ENCODE measurements at places on chromosomes 6 and 20.

DNA sequence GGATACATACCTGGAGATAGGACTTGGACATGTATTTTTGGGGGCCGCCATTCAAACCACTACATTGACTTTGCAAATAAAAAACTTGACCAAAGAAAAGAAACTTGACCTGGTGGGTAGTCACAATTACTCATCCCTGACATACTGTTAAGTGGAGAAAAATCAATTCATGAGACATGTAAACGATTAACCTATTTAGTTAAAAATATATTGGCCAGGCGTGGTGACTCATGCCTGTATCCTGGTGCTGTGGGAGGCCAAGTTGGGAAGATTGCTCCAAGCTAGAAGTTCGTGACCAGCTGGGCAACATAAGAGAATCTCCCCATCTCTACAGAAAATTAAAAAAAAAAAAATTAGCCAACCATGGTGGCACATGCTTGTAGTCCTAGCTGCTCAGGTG is 2.5 kb upstream of the SRSF12 start:
- DNase-seq, result no peak

- DNase-seq, result no peak
These were observed 21.9 kb upstream of the CD2AP start for GRCh38 chr6:47455533-47456209.

DNA sequence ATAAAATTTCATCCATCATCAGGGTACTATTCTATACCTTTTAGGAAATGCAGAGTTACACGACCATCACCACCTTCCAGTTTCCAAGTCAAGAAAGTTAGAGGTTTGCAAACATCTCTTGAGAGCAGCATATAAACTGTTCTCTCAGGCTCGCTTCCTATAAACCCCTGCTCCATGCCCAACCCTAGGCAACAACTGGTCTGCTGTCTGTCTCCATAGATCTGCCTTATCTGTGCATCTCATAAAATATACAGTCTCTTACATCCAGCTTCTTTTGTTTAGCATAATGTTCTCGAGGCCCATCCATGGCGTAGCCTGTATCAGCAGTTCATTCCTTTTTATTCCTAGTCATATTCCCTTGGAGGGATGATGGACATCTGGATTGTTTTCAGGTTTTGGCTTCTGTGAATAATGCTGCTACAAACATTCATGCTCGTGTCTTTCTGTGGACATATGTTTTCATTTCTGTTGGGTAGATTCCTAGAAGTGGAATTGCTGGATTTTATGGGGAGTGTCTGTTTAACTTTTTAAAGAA is 6.1 kb downstream of the PTPRT start:
- DNase-seq, result no peak

DNA sequence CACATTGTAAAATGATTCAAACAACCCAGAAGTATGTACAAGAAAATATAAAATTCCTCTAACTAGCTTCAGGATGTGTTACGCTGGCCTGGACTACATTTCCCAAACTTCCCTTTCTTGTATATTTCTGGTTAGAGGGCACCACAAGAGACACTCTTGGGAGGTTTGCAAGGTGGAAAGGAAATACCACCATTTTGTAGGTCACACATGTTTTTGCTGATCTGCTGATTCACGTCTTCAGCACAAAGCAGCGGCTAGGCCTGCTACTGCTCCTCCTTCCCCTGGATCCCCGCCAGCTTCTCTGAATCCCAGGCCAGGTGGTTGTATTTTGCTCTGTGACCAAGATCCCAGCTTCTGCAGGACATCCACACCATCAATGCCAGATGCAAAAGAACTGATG is 104.2 kb downstream of the AGPAT4 start:
- no peak for DNase-seq

DNA sequence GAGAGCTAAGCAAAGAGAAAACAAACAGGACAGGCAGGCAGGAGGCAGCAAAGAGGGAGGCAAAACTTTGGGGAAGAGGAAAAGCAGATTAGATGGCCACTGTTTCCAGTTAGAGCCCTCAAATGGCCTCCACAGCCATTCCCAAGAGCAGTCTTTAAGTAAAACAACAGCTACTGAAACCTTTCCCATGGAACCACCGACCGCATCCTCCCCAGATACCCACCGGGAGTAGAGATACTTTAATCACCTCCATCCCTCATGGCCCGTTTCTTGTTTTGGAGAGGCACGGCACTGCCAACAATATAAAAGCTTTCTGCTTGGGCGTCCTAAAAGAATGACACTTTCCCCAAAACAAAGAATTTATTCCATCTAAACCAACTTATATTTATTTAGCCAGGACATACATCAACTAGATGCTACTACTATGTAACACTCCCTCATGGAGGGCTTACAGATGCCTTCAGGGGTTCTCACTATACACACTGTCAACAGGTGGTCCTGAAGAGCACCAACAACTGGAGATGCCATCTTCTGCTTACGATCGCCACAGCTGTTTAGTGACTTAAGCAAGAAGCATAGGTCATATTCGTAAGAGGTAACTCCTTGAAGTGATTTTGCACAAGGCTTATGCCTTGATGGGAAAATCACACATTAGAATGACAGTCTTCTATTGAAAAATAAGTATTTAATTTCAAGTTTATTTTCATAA is 43.4 kb downstream of the CNKSR3 start:
- DNase-seq, result no peak

- DNase-seq, result no peak
These were observed 96.7 kb downstream of the SLC22A23 start for GRCh38 chr6:3359973-3360726.

GRCh38 chr6:140825731-140826130 is 1307.0 kb upstream of the GJE1 start:
- DNase-seq, result no peak
